Subcutaneous preadipocyte (primary cell): ENCODE measurements at places on chromosomes 4 and X. TPM values are rescaled to one million over a fixed set of nuclear protein-coding genes. Genes with fewer than 3 reads are reported as not detected.

Gene MAGEC2
- not detected in 2 replicates for total RNA-seq

Gene CXorf65
- not detected in 2 replicates for total RNA-seq

Gene TCP11X2
- not detected in 2 replicates for total RNA-seq

Gene SNCA
- 0.37 TPM in 1 of 2 replicates, not detected in the other for total RNA-seq

Gene CCKAR
- total RNA-seq = not detected in 2 replicates

Gene PHEX
- total RNA-seq = 0.78 and 1.1 TPM in 2 replicates

Gene PNMA6F
- total RNA-seq = not detected in 2 replicates

Gene GPRASP3
- 2.6 and 2.9 TPM in 2 replicates for total RNA-seq

Gene MAGEB1
- total RNA-seq = not detected in 2 replicates

Gene ATP11C
- 32.0 and 43.2 TPM in 2 replicates for total RNA-seq

Gene ARR3
- total RNA-seq = not detected in 2 replicates

Gene IL21
- total RNA-seq = not detected in 2 replicates

Gene HEPH
- total RNA-seq = 4.7 and 10.3 TPM in 2 replicates

Gene MAGEB18
- not detected in 2 replicates for total RNA-seq

Gene SMIM10L2A
- total RNA-seq = under 0.01 TPM in 2 replicates

Gene HPGDS
- total RNA-seq = not detected in 2 replicates

Gene SPANXB1
- not detected in 2 replicates for total RNA-seq

Gene GAGE1
- total RNA-seq = not detected in 2 replicates

Gene C1QTNF7
- total RNA-seq = 0.20 and 0.73 TPM in 2 replicates

Gene CCNB3
- under 0.01 and 0.73 TPM in 2 replicates for total RNA-seq

Gene PIR
- 11.9 and 12.1 TPM in 2 replicates for total RNA-seq

Gene DCX
- total RNA-seq = not detected in 2 replicates

Gene CHRDL1
- total RNA-seq = 1.4 and 7.3 TPM in 2 replicates

Gene MTTP
- total RNA-seq = not detected in 2 replicates

Gene BEX1
- total RNA-seq = 0.59 TPM in 1 of 2 replicates, not detected in the other

Gene PHKA1
- 5.5 and 9.4 TPM in 2 replicates for total RNA-seq

Gene FGF13
- total RNA-seq = under 0.01 and 0.59 TPM in 2 replicates
